ENCODE measurements at places on chromosomes 6 and 20. TPM values are rescaled to one million over a fixed set of nuclear protein-coding genes. Genes with fewer than 3 reads are reported as not detected.

- peak; percentile 74 for ATAC-seq
These were observed 48.9 kb downstream of the ZFAND3 start for GRCh38 chr6:37868447-37868825.

- ATAC-seq = no peak
These were observed 61.2 kb upstream of the BHLHE23 start for GRCh38 chr20:63067721-63068560.

- ATAC-seq = no peak
These were observed 77.5 kb upstream of the TRAF3IP2 start for GRCh38 chr6:111683157-111683556.

- peak; percentile 58 for ATAC-seq
These were observed 174.3 kb downstream of the CDKAL1 start for GRCh38 chr6:20708367-20709124.

DNA sequence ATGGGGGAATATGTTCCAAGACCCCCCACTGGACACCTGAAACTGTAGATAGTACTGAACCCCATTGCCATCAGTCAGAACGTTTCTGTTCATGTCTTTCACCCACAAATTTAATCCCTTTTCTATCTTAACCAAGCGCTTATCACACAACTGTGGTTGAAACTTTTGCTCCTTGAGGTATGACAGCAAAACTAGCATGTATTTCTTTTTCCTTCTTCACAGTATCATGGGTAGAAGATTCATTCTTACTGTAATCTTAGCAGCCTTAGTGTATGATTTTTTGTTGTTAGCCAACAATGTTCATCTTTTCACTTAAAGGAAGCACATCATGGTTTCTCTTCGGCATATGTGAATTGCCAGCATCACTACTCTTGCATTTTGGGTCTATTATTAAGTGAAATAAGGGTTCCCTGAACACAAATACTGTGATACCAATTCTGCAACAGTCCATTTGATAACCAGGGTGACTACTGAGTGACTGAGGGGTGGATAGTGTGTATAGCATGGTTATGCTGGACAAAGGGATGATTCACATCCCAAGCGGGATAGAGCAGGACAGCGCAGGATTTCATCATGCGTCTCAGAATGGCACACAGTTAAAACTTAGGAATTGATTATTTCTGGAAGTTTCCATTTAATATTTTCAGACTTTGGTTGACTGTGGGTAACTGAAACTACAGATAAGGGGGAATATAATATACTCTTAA lies 41.8 kb downstream of the KCNS1 start:
- ATAC-seq = peak; percentile 38

- ATAC-seq = no peak
These were observed 25.6 kb downstream of the MC3R start for GRCh38 chr20:56274156-56274555.

DNA sequence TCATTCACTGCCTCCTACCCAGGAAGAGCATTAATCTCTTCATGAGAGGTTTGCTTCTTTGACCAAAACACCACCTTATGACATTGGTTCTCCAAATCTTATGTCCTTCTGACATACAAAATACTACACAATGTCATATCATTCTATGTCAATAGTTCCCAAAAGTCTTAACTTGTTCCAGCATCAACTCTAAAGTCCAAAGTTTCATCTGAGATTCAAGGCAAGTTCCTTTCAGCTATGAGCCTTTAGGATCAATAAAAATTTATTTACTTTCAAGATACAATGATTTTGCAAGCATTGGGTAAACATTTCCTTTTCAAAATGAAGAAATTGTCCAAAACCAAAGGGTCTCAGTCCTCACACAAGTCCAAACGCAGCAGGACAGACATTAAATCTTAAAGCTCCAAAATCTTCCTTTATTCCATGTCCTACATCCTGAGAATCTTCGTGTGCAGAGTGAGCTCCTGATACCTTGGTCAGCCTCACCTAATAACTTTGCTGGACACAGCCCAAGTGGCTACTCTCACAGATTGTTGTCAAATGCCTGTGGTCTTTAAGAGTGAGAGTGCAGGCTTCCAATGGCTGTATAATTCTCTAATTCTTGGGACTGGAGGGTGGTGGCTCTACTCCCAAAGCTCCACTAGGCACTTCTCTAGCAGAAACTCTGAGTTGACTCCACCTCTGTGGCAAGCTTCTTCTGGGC lies 1668.2 kb downstream of the HACE1 start:
- no peak for ATAC-seq

MEI4 gene
- not detected for total RNA-seq

DNA sequence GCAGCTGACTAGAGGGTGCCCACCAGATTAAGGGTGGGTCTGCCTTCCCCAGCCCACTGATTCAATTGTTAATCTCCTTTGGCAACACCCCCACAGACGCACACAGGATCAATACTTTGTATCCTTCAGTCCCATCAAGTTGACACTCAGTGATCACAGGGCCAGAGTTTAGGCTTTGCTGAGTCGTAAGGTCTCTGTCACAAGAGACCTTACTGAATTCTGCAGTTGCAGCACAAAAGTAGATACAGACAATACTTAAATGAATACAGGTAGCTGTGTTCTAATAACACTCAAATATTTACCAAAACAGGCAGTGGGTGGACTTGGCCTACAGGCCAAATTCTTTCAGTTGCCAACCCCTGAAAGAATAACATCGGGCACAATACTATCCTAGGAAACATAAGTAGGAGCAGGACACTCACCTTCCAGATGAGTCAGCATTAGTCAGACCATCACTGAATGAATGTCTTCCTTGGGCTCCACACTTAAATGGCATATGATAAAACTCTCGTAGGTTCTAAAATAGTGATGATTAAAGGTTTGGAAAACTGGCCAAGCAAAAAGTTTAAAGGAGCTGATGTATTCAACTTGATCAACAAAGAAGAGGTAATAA lies 190.0 kb downstream of the UBE3D start:
- ATAC-seq = no peak

PPP1R16B gene
- 79.5 TPM for total RNA-seq

ABCF1 gene
- total RNA-seq = 98.2 TPM

DNA sequence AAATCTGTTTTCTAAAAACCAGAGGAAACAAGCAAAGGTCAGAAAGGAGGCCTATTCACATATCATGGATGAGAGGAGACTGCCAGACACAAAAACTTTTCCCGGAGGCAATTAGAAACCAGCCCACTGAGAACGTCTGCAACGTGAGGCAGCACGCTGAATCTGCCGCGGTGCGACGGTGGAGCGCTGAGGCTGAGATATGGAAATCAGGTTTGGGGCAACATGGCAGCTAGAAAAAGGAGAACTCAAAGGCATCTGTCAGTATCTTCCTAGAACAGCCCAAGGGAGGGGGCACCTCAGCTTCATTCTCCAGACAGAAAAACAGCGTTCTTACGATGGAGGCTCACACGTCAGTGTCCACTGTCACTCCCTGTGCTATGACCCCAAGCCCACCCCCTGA lies 5.2 kb downstream of the PRELID3B start:
- no peak for ATAC-seq

CGA gene
- total RNA-seq = 0.26 TPM

DNA sequence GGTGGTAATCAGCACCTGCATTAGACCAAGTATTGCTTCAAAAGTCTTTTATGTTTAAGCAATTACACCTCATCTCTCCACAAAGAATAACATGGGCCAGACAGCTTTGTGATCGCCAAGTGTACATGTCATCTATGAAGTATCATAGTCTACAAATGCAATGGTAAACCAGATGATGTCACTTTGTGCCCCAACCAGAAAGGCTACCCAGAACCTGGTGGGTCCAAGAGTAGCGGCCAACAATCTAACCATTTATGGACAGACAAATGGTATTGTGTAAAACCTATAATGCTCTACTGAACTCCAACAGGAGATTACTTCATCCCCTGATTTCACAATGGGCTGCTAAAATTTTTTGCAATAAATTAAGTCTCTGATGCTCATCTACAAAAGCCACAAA lies 295.9 kb downstream of the GMDS start:
- ATAC-seq = no peak

GRCh38 chr20:40582531-40582930 lies 106.5 kb downstream of the MAFB start:
- no peak for ATAC-seq

GRCh38 chr6:113171882-113172281 lies 685.3 kb upstream of the MARCKS start:
- no peak for ATAC-seq

SNPH gene
- total RNA-seq = 0.90 TPM

GRCh38 chr20:38764567-38765318 lies 16.5 kb downstream of the ACTR5 start:
- ATAC-seq = peak; percentile 100

TREML2 gene
- 6.2 TPM for total RNA-seq

ADAT2 gene
- 32.6 TPM for total RNA-seq

UBE2C gene
- total RNA-seq = 224 TPM

NOX3 gene
- not detected for total RNA-seq

GRCh38 chr20:6683021-6683977 lies 84.2 kb upstream of the BMP2 start:
- ATAC-seq = no peak

GRCh38 chr20:57908226-57908625 lies 198.4 kb upstream of the PMEPA1 start:
- ATAC-seq = no peak

GRCh38 chr20:63186084-63186483 lies 29.8 kb downstream of the YTHDF1 start:
- no peak for ATAC-seq

DNA sequence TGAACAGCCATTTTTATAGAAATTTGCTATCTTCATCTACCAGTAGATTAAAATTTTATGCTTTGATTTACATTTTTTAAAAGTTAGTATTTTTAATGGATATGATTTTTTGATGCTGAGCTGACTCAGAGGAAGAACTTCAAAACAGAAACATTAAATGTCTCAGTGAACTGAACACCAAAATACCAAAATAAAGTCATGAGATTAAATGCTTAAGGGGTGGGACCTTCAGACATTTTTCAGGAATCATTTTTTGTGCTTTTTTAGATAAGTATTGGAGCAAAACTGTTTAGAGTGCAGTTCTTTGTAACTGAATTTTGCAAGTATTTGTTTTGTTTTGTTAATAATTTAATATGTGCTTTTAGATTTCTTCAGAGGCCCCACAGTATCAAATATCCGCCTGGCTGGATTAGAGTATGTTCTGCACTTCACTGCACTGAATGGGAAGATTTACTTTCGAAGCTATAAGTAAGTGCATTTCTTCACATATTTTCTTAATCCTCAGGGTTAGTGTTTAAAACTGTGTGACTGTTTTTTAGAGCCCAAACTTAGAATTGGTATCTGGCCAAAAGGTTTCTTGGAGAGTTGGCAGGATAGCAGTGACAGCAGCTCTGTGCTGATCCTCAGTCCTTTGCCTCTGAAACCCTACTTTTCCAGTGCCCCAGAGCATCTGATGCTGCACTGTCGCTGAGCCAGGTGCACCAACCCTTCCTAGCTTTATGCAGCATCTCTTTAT lies 33.7 kb downstream of the RPF2 start:
- no peak for ATAC-seq

DNA sequence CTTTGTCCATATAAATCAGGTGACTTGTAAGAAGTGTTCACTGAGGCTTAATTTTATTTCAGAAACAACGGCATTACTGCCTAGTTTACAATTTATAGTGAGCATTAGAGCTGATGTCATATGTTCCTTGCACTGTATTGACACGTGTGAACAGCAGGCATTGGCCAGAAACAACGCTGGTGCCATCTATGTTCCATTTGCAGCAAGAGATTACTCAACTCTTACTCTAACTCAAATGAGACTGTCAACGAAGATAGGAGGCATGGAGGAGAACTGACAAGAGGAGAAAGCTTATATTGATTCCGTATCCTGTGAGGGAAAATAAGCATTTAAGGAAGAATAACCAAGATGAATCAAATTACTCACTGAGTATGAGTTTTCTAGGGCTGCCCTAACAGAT lies 48.4 kb downstream of the MTFR2 start:
- ATAC-seq = no peak

SRMS gene
- not detected for total RNA-seq

GRCh38 chr6:36863670-36864540 lies 10.7 kb downstream of the PPIL1 start:
- ATAC-seq = no peak

SHLD1 gene
- total RNA-seq = 12.9 TPM

DNA sequence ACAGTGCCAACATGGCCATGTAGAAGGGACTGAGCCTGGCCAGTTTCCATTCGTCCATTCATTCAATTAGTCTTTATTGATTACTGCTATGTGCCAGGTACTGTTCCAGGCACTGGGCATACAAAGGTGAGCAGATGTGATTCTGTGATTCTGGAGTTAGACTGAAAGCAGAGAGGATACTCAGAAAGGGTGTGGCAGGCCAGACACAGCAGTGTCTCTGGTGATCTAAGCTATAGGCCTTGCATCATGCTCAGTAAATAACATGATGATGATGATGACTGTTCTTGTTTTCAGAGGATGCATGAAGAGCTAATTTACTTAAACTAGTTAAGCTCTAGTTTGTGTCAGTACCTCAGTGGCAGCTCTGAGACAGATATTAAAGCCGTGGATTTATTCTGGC lies 31.4 kb upstream of the FUCA2 start:
- peak; percentile 59 for ATAC-seq

DNA sequence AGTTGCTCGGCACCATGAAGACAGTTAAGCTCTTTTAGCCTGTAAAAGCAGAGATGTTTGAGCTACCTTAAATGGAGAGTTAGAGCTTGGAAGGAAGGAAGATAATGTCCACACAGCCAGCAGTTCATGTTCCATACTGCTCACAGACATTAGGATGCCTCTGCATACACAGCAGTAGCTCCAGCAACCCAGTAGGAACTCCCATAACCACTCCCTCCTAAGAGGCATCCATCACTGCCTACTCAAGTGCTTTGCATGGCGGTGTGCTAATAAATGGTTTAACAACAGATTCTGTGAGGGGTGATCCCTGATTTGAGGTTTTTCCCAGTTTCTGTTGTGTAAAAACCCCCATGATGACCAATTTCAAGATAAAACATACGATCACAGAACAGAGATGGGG lies 286.4 kb downstream of the HACE1 start:
- ATAC-seq = no peak

GRCh38 chr20:60228255-60228654 lies 270.0 kb downstream of the CDH26 start:
- ATAC-seq = no peak

OTOR gene
- not detected for total RNA-seq

RING1 gene
- total RNA-seq = 25.1 TPM

GRCh38 chr6:166775180-166775922 lies 148.3 kb upstream of the RPS6KA2 start:
- peak; percentile 76 for ATAC-seq

HSPA1B gene
- 118 TPM for total RNA-seq

DNA sequence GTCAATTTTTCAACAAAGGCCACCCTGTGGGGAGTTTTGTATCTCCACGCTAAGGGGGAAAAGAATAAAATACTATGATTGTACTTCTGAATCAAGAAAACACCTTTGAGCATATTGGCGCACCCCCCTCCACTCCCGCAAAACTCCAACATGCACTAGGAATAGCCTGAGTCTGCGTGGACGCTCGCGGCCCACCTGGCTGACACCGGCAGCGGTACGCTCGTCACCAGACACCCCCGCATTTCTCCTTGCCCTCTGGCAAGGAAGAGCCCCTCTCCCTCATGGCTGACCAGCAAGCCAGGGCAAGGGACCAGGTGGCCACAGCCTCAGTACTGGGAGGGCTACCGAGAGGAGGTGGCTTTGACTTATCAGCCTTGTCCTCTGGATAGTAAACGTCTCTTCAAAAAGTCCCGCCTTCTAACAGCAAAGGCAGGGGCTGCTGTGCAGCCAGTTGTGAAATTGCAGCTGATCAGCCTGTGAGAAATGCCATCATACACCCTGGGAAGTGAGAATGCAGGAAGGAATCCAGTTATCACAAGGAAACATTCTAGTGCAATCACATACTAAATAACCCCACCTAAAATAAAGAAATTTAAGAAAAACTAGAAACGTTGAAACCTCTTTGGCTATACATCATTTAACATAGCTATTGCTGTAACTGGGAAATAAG lies 84.2 kb downstream of the HUS1B start:
- ATAC-seq = no peak

Measured in activated T-helper 17 cell treated with anti-CD3 and anti-CD28 coated beads, Interleukin-2, amount 50 U/mL, for 72 hours (primary cell).